ENCODE measurements at places on chromosomes 12 and 14.

DNA sequence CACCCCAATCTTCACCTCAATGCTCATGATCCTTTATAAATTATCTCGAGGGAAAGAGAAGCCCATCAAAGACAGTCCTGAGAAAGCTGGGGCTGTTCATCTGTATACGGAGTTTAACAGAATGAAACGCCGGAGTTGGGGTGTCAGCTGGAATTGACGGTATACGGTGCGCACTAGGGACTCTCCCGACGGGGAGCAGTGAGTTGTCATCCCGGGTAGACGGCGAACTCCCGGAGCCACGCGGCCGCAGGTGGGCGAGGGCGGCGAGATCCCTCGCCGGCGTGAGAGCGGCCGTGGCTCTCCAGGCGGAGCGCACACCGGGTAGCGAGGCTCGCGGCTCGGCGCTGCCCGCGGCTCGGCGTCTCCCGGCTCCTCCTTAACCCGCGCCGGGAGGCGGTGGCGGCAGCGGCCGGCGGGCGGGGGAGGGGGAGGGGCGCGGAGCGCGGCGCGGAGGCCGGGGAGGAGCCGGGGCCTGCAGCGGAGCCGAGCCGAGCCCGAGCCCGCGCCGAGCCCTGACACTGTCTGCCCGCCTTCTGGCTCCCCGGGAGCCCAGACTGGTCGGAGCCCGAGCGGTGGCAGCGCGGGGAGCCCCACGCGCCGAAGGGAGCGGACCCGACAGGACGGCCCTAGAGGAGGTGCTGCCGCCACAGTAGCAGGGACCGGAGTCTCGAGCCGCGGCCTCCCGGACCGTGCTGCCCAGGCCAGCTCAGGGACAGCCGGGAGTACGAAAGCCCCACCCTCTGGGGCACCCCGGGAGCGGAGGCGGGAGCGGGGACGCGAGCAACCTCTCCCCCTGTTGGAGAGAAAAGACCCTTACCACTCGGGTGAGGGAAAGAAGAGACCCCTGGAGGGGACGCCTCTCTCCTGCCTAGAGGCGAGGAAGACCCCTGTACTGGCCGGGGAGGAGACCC, at the start of gene FOXJ2:
FOXJ2 (plus strand) TSS at position 475 of the 911 bp plus-strand sequence. CDS start 7,117 bp downstream, outside the sequence.
- DNase-seq = peak; percentile 54

DNA sequence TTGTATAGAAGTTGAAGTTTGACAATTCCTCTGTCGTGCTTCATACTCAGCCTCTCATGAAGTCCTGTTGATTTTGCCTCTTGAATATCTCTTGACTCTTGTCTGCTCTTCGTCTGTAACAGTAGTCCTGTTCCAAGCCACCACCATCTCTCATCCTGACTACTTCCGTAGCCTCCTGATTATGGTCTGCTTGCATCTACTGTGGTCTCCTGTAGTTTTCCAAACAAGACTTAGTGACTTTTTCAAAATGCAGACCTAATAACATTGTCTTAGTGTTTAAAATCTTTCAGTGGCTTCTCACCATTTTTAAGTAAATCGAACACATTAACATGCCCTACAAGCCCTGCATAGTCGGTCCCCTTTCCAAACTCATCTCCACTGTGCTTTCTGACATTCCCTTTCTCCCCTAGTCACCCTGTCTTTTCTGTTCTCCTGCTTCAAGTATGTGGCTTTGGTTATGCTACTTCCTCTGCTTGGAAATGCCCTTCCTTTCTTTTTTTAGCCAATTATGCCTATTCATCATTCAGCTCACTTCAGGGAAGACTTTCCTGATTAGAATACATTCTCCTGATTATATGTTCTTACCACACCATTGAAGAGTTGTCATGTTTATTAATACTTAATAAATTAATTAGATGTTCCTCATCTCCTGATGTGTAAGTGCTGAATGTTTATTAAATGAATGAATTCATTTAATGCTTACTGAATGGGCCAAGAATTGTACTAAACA, 2.0 kb downstream of the SCYL2 start:
- no peak for DNase-seq

GRCh38 chr12:112617153-112617505, 174.4 kb upstream of the RPH3A start:
- DNase-seq = no peak

- no peak for DNase-seq
These were observed 30.5 kb downstream of the PUS7L start for GRCh38 chr12:43728117-43728516.

DNA sequence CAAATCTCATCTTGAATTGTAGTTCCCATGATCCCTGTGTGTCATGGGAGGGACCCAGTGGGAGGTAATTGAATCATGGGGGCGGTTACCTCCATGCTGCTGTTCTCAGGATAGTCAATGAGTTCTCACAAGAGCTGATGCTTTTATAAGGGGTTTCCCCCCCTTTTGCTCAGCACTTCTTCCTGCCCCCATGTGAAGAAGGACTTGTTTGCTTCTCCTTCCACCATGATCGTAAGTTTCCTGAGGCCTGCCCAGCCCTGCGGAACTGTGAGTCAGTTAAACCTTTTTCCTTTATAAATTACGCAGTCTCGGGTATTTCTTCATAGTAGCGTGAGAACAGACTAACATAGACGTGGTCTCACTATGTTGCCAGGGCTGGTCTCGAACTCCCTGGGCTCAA, 56.1 kb upstream of the EIF5 start:
- DNase-seq = no peak

DNA sequence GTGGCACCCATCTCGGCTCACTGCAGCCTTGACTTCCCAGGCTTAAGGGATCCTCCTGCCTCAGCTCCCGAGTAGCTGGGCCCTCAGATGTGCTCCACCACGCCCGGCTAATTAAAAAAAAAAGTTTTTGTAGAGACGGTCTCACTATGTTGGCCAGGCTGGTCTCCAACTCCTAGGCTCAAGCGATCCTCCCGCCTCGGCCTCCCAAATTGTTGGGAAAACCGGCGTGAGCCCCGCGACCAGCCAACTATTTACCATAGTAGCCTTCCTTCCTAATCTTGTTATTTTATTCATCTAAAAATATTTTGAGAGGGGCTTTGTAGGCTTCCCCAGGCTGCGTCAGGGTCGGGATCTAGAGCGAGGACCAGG, 25.4 kb upstream of the YY1 start:
- DNase-seq = no peak

DNA sequence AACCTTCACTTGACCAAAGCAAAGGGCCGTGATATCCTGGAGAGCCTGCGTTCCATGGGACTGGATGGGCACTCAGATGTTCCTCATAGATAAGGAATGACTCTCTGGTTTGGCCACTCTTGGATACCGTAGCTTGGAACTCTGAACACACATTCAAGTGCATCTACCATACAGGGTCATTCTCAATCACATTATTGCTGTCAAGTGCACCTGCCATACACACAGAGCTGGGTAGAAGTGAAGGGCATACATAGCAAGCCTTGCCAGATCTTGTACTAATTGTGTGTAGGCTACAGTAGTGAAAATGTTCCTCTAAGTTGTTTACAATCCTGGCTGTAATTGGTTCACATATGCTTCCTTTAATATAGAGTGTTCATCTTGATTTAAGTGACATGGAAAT, 58.3 kb downstream of the PELI2 start:
- DNase-seq = no peak

DNA sequence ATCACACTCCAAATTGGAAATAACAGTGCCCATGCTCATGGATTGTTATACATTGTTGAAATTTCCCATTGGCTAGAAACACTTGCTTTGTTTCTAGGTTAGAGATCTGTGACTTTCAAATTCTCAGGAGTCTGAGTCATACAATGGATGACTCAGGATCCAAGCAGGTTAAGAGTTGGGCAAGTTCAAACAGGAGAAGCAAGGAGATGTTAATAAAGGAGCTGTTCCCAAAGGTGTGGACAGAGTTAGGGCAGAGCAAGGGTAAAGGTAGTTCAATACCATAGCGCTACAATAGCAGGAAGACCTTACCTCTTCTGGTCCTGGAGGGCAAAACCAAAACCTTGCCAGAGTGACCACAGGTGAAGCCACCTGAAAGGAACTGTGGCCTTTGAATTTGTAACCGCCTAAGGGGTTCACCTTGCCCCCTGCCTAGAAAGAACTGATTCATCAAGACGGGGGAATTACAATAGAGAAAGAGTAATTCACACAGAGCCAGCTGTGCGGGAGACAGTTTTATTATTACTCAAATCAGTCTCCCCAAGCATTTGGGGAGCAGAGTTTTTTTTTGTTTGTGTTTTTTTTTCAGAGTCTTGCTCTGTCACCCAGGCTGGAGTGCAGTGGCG, 4.2 kb upstream of the AMN1 start:
- DNase-seq = peak; percentile 81

- no peak for DNase-seq
These were observed 48.6 kb downstream of the SLC25A47 start for GRCh38 chr14:100371773-100372172.

DNA sequence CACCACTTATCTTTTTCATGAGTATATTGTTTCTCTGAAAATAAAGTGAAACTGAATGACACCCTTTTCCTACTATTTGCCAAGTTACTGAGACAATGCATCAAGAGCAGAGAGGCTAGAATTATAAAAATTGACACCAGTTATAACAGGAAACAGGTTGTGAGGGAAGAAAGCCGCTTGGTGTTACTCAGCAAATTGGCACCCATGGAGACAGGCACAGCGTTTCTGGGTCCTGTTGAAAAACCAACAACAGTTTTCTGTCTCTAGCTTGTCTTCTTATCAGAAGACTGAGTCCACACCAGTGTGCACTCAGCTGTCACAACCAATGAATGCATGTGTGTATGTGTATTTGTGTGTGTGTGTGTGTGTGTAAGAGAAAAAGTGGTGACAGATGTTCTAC, 267.7 kb downstream of the KCNH5 start:
- no peak for DNase-seq

DNA sequence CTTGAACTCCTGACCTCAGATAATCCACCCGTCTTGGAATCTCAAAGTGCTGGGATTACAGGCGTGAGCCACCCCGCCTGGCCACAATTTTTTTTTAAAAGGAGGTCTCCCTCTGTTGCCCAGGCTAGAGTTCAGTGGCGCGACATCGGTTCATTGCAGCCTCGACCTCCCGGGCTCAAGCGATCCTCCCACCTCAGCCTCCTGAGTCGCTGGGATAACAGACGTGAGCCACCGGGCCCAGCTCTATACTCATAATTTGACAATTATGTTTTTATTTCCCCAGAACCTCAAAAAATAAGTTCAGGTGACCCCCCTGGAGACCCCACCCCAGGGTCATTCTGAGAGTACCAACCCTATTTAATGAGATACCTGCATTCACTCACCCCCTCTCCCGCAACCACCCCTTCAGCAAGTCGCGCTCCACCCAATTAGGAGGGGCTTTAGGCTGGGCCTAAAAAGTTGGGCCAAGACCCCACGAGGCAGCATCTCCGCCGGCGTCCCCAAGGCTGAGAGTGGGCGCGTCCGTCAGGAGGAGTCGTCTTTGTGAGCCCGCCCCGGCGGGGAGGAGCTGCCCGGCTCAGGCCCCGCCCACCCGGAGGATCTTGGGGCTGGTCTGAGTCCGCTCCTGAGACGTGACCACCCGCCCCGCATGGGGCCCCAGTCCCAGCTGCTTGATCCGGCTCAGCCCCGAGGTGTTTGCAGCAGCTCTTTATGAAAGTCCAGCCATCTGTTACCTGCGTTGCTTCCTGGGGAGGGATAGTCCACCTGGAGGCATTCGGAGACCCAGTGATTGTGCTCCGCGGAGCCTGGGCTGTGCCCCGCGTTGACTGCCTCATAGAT, at the start of gene ANKRD33:
ANKRD33 (plus strand) TSS at position 628 of the 840 bp plus-strand sequence; CDS start at position 712, 84 bp downstream.
- no peak for DNase-seq

DNA sequence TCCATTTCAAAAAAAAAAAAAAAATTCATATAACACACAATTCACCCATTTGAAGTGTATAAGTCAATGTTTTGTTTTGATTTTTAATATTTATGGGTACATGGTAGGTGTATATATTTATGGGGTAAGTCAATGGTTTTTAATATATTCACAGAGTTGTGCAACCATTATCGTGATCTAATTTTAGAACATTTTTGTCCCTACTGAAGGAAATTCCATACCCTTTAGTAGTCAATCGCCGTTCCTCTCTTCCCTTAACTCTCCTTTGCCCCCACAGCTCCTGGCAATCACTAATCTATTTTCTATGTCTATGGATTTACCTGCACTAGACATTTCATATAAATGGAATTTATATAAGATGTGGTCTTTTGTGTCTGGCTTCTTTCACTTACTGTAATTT, 92.8 kb downstream of the TRAFD1 start:
- DNase-seq = no peak

DNA sequence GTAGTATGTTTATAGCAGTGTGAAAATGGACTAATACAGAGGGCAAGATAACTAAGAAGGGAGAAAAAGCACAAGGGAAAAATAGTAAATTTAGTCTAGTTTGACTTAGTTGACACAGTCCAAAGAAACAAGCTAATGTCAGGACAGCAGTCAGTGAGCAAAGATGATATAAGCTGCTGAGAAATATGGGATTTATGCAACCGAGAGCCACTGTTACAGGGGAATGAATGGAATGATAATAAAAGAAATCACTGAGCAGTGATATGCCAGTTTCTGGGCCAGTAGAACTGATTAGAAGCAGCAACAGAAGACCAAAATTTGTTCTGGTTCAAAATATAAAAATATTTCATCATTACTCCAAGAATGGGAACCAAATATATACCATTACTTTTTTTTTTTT, 60.1 kb downstream of the R3HDM2 start:
- no peak for DNase-seq

- no peak for DNase-seq
These were observed 155.7 kb downstream of the PELI2 start for GRCh38 chr14:56273951-56274350.

- DNase-seq = no peak
These were observed 232.4 kb downstream of the RGS6 start for GRCh38 chr14:72164420-72165228.

DNA sequence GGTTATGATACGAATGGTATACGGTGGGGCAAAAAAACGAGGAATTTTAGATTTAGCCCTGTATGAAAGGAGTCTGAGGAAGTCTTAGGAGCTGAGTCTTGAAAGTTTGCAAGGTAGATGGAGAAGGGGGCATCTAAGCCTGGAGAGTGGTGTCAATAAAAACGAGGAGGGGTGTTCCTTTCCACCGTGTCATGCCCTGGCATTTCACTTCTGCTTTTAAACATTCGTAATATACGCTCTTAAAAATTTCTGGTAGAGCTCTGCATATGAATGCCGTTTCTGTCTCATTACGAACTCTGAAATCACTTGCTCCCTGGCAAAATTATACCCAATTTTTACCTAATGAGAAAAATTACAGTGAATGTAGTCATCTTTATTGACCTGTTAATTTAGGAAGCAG, 170.2 kb downstream of the ERC1 start:
- no peak for DNase-seq

GRCh38 chr14:95533391-95533821, 1.4 kb upstream of the GLRX5 start:
- no peak for DNase-seq

GRCh38 chr14:104546591-104547309, 32.8 kb upstream of the C14orf180 start:
- DNase-seq = no peak

Data from HTR-8/SVneo (cell line).